ENCODE measurements at places on chromosomes 7 and 10. TPM values are rescaled to one million over a fixed set of nuclear protein-coding genes. Genes with fewer than 3 reads are reported as not detected.
A peak's percentile ranks its signal among the peaks of the same experiment; 100 is the strongest.

- no peak for DNase-seq
These were observed 211.1 kb upstream of the LRRTM3 start for GRCh38 chr10:66714741-66715140.

DNA sequence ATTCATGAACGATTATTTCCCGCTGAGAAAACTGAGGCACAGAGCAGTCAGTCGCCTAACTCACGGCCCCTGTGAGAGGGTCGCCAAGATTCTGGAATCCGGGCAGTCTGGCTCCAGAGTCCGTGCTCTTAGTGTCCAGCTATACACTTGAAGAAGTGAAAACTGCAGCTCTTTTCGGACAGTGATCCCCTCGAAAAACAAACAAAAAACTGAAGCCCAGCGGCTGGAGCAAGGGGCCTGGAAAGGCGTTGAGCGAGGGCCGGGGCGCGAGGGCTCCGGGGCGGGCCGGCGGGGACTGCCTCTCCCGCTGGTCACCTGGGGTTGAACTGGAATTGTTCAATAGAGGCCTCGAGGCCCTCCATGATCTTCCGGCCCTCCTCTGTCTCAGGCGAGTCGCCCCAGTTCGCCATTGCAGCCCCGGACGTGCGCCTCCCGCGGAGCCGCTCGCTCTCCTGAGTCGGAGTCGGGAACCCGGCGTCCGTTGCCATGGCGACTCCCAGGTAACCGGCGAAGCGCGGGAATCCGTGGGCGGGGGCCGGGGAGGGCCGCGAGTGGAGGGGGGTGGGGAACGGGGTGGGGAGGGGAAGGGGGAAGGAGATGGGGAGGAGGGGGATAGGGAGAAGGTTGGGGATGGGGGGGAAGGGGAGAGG is 881 bp downstream of the C10orf67 start:
- peak; percentile 66 for DNase-seq

- no peak for DNase-seq
These were observed at the start of gene NPFFR1 for GRCh38 chr10:70283445-70284399. NPFFR1 (minus strand) TSS chr10:70284004; CDS start chr10:70283676, 328 bp downstream.

- DNase-seq, result no peak
These were observed 728.0 kb downstream of the PARD3 start for GRCh38 chr10:34087095-34087418.

PRF1 gene
- 0.38 TPM for polyA plus RNA-seq

WIPF3 gene
- polyA plus RNA-seq, result 16.6 TPM

ITPRID1 gene
- polyA plus RNA-seq, result 1.1 TPM

CDHR1 gene
- polyA plus RNA-seq, result 1.4 TPM
